ENCODE measurements at places on chromosomes 4 and X.

DNA sequence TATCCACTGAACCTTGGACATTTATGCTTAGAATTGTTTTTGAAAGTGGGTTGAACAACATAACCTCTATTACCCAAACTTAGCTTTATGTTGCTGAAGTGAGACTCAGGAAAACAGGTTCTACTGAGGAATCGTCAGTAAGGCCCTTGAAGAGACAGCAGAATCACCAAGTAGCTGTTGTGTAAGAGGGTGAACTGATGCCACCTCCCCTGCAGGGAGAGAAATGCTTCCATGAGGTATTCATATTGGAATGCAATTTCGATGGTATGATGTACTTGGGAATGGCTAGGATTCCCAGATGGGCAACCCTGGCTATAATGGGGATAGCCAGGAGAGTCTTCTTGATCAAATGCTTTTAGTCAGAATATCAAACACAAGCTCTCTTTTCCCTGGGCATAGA, 4.1 kb upstream of the SCRG1 start:
- DNase-seq: no peak

DNA sequence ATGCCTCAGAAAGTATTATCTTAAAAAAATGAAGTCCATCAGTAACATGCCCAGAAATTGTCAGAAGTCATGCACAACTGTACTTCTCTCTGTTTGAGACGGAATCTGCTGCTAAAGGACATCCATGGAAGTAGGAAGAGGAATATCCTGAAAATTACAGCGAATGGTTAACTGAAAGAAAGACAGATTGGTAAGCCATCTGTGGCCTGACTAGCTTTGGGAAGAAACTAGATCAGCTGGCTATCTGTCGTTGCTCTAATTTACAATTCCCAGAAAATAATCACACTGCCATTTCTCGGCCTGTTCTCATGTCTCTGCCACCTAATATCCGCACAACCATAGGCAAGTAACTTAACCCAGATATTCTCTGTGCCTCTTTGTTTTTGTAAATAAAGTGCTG, 496.5 kb downstream of the PCDH19 start:
- DNase-seq: no peak

DNA sequence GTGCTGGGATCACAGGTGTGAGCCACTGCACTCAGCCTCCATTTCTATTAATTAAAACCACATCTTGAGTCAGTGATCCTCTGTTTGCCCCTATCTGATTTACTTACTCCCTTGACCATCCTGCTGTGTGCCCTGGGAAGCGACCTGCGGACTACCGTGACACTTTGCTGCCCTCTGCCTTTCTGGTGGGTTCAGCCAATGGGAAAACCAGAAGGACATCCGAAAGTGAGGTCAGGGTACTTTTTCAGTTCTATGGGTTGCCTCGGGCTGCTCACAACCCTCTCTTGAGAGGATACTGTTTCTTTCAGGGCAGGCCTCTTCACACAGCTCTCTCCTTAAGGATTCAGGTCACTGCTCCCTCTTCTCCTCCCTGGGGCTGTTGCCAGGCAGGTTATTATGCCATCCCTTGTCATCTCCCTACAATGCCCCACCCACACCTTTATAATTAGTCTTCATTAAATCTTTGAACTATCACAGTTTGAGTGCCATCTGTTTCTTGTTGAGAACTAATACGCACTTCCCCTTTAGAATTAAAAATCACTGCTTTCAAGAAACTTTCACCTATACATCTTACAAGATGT, 21.4 kb downstream of the PLAC8 start:
- no peak for DNase-seq

GRCh38 chr4:76758290-76758882, 139.6 kb downstream of the SOWAHB start:
- no peak for DNase-seq

DNA sequence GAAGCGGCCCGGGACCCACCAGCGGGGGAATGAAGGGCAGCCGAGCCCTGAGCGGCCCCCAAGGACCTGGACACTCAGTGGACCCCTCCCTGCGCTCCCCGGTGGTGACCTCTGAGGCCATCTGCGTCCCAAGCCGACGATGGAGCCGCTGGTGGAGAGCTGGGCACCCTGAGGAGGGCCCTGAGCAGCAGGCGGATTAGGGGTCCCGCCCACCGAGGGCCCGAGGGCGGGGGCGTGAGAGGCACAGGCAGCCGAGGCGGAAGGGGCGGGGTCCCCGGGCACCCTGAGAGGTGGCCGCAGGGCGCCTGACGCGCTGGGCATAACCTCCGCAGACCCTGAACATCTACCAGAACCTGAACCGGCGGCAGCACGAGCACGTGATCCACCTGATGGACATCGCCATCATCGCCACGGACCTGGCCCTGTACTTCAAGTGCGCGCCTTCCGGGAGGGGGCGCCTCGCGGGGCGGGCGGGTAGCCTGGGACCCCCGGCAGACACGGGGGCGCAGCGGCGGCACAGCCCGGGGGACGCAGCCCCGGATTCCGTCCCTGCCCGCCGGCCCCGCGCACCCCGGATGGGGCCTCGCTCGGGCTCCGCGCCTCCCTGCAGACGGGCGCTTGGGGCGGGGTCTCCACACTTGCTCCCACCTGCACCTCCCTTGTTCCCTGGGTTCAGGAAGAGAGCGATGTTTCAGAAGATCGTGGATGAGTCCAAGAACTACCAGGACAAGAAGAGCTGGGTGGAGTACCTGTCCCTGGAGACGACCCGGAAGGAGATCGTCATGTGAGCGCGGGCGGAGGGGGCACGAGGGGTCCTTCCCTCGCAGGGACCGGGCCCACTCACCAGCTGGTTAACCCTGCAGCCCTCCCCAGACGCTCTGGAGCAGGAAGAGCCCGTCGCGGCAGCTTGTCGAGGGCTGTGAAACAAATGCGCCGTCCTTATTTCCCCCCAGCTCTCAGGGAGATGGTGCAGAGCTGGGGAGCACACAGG, 10.3 kb downstream of the ATP5ME start:
- DNase-seq: no peak

DNA sequence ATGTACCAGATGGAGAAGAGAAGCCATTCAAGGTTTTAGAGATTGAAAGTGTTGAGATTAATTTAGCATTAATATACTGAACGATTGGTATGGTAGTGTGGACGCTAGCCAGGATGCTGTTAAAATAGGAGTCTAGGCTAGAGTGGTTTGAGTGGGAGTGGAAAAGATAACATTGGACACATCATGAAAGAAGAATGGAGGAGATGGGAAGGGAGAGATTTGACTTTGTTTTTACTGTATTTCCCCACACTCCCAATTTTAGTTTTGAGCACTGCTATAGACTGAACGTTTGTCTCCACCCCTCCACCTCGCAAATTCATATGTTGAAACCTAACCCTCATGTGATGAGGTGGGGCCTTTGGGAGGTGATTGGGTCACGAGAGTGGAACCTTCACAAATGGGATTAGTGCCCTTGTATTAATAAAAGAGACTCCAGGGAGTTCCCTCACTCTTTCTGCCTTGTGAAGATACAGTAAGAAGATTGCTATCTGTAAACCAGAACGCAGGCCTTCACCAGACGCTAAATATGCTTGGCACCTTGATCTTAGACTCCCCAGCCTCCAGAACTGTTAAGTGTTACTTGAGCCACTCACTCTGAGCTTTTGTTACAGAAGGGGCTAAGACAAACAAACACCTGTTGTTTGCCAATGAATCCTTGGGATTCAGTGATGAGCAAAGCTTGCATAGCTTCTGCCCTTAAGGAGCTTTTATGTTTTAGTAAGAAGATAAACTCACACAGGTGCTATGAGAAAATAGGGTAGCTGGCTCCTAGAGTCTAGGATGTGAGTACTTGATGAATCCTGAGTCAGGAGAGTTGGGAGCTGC, 25.8 kb downstream of the USP9X start:
- DNase-seq: no peak

DNA sequence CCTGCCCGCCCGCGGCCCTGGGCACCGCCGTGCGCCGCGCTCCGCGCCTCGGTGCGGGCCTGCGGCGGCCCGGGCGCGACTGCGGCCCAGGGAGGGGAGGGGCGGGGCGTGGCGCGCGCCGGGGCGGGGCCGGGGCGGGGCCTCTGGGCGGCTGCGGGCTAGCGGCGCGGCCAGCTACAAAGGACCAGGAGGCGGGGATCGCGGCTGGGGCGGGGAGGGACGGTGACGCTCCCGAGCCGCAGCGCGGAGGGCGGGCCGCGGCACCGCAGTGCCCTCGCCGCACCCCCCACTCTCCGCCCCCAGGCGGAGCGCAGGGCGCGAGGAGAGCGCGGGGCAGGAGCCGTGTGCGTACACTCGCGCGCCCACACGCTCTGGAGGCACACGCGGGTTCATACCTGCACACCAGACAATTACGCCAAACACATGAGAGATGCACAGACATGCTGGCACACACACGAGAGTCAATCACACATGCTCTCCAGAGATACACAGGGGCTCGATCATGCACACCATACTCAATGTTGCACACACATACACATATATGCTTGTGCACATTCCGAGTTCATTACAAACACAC, at the start of gene CRMP1:
Gene CRMP1 (minus strand): TSS at position 83 of the 577 bp plus-strand sequence. CDS start 117 bp downstream, outside the sequence.
- DNase-seq: no peak

DNA sequence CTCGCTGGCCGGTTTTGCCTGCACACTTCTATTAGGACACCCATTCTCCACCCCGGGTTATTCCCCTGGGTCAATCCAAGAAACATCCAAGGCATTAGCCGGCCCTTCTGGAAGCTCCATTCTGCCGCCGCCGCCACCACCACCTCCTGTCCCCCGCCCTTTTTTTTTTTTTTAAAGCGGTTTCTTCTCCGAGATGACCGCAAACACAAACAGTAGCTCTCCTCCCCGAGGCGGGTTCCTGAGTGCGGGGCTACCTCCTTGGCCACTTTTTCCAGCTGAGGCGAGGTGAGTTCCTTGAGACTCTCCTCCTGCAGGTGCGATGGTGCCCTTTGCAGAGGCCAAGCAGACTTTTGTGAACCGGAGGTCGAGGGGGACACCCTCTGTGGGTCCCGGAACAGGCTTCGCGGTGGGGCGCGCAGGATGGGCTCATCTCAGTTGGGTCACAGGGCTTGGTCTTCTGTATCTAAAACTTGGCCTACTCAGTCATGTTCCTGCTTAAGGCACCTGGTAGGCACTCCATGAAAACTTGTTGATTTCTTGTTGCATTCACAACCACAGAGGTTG, 930 bp downstream of the NWD2 start:
- DNase-seq: no peak

DNA sequence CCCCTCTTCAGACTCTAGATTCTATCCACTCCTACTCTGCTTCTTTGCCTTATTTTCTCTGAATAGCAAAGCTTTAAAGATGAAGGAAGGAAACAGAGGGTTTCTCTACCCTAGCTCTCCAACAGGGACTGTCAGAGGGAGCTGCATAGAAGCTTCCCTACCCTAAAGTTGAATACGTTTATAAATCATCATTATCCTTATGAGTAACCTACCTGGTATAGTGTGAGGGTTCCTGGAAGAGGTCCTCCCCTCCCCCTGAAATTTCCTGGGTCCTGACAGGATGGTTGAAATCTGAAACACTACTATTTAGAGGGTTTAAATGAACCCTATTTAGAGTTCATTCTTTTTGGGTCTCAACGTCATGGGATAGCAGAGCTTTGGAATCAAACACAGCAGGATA, 187.0 kb upstream of the RBPJ start:
- DNase-seq: no peak

DNA sequence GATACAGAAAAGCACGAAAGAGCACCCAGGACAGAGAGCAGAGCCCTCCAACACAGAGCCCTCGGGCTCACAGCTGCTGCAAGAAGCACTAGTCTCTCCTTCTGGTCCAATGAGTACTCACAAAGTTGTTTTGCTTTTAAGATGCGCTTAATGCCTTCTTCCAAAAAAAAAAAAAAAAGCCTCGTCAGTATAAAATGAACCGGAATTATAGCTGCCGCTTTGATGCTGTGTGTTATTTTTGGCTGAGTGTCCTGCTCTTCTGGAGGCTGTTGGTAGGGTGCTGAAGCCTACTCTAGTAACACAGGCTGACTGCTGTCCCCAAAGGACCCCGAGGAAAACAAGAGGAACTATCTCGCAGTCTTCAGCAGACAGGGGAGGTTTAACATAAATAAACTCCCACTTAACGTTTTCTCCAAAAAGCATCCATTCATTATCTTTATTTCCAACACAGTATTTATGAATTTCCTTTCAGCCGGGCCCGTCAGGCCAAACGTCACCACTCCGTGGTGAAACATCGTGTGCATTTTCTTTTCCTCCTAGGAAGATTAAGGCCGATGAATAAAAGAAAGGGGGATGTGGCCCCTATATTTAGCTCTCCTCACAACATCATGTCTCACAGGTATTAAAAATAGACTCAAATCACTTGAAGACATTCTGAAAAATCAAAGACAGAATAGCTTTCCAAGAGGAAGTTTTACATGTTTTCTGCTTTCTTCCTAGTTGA, 213.7 kb upstream of the PPARGC1A start:
- no peak for DNase-seq

DNA sequence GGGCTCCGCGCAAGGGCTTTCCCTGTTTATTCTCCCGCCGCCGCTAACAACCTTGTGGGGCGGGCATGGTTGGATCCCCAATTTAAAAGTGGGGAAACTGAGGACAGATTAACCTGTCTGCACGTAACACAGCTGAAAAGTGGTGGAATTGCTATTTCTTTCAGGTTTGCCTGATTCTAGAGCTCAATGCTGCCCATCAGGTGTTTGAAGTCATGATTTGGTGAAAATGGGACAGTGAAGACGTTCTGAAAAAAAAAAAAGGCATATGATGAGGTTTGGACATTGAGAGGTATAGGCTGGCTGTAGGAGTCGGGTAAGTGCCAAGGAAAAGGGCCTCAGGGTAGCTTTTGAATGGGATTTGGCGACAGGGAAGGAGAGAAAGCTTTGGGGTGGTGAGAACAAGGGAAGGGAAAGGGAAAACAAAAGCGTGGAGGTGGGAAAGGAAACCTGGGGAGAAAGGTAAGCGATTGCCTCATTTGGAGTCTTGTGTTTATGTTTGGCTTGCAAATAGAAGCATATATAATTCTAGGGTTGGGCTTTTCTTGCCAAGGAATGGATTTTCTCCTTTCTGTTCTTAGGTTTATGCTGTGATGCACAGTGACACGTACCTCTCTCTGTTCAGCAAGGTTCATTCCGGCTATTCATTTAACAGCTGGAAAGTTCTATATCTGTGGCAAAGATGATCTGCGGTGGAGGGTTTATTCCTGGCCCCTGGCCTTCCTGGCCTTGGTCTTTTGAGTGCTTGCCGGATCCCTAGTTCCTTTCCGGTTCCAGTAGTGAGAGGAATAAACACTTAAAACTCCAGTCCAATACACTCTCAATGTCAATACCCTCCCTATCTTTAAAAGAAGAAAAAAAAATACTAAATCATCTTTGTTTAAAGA, 2.4 kb upstream of the STIM2 start:
- no peak for DNase-seq

- DNase-seq: no peak
Observed at GRCh38 chrX:72117636-72118210, 14.0 kb downstream of the RTL5 start.

DNA sequence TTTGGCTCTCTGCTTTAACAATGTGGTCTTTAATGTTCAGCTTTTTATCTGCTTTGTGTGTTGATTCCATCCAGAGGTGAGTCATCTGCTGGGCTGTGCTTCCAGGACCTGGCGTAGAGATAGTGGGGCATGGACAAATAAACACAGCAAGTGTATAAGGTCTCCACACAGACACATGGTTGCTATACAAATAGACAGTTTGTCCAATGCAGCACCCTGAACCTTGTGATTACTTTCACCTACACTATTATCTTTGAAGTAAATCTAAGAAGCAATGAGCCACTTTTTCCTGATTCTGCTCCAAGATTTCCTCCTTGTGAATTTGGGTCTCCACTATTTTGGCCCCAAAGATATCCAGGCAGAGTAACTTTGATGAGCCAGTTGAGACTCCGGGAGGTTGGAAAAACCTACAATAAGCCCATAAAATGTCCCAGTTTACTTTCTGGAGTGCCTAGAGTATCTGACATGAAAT, 12.1 kb downstream of the PPARGC1A start:
- no peak for DNase-seq

GRCh38 chrX:45862801-45863200, 662.1 kb upstream of the DIPK2B start:
- DNase-seq: no peak

GRCh38 chr4:74428276-74428675, 16.7 kb upstream of the AREG start:
- no peak for DNase-seq

All from RWPE2 (cell line).